ENCODE measurements at places on chromosomes 5 and 9. TPM values are rescaled to one million over a fixed set of nuclear protein-coding genes. Genes with fewer than 3 reads are reported as not detected.
A peak's percentile ranks its signal among the peaks of the same experiment; 100 is the strongest.

Gene NINJ1
- polyA plus RNA-seq = 40.1 TPM

Gene C9orf50
- polyA plus RNA-seq = not detected

Gene PKD2L2
- polyA plus RNA-seq = 0.45 TPM

- H3K36me3 ChIP-seq = no peaks in the 10 kb centered on the region
- peak overlapping the region; percentile 63 for H3K4me3 ChIP-seq
- DNase-seq = peak; percentile 39
- H3K4me1 ChIP-seq = peaks cover 5% of the 10 kb centered on the region
- H3K27me3 ChIP-seq = no peaks in the 10 kb centered on the region
Observed at GRCh38 chr5:150411245-150411979, 1.3 kb downstream of the CD74 start.

Gene IL3
- polyA plus RNA-seq = not detected

DNA sequence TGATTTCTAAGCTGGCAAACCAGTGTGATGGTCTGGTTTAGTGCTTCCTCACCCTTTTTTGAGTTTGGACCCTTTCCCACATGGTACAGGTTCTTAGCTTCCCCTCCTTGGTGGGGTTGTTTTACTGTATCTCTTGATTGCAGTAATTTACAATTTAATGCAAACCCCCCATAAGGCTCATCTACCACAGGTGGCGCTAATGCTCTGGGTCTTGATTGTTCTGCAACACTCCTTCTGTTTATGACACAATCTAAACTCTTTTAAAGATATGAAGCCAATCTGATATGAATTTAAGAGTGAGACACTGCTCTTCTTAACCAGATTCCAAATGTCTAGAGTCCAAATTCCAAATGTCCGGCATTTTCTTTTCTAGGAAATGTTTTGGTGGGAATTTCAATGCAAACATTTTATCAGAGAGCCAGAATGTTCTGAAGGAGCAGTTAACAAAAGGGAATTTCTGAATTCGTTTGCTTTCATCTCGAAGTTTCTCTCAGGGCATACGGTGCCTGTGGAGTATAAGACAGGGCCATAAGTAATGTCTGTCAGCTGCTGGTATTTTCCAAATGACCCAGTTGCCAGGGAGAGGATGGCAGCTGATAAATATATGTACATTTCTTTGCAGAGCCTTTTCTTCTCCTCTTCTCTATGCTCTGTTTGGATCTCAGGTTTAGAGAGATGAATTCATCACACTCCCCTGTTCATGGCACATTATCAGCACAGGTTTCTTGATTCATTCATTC, 246.8 kb downstream of the ARHGAP26 start:
- no peak overlapping the region for H3K4me3 ChIP-seq
- H3K4me1 ChIP-seq = peaks cover 15% of the 10 kb centered on the region
- peak overlapping the region; percentile 53 for H3K27ac ChIP-seq
- H3K27me3 ChIP-seq = no peaks in the 10 kb centered on the region

- DNase-seq = no peak
- H3K4me1 ChIP-seq = peaks cover 5% of the 10 kb centered on the region
- no peaks in the 10 kb centered on the region for H3K36me3 ChIP-seq
- no peaks in the 10 kb centered on the region for H3K27me3 ChIP-seq
Observed at GRCh38 chr5:61673007-61673735, 341.1 kb downstream of the ZSWIM6 start.

DNA sequence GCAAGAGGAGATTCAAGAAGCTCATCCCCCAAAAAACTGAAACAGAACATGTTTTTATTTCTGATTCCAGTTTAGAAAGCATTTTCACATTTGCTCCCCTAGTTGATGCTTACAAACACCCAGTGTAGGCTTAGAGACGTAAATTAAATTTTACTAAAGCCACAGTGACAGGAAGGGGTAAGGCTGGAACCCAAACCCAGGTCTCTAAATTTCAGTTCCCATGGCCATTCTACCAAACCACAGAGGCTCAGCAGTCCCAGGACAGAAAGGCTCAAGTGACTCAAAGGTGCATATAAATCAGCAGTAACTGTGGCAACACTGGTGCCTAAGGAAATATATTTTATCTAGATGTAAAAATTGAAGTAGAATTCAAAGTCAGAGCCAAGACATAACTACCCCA, 128.7 kb downstream of the CEP120 start:
- no peak overlapping the region for H3K4me3 ChIP-seq
- no peak for DNase-seq
- no peaks in the 10 kb centered on the region for H3K36me3 ChIP-seq
- H3K27me3 ChIP-seq = peaks cover 2% of the 10 kb centered on the region
- no peak overlapping the region for H3K27ac ChIP-seq

DNA sequence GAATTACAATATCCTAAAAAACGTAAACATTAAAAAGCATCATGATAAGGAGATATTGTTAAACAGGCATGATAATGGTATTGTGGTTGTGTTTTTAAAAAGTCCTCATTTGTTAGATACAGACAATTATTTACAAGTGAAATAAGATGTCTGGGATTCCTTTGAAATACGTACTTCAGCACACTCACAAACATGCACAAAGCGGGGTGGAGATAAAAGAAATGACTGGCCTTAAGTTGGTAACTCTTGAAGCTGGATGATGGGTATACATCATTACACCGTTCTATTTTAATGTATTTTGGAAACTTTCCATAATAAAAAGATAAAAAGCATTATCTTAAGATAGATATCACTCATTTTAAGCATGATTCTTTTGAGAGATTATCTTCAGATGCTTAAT, 1.0 kb downstream of the FAM200C start:
- H3K27ac ChIP-seq = no peak overlapping the region
- peaks cover 1% of the 10 kb centered on the region for H3K36me3 ChIP-seq
- no peaks in the 10 kb centered on the region for H3K27me3 ChIP-seq
- DNase-seq = no peak

DNA sequence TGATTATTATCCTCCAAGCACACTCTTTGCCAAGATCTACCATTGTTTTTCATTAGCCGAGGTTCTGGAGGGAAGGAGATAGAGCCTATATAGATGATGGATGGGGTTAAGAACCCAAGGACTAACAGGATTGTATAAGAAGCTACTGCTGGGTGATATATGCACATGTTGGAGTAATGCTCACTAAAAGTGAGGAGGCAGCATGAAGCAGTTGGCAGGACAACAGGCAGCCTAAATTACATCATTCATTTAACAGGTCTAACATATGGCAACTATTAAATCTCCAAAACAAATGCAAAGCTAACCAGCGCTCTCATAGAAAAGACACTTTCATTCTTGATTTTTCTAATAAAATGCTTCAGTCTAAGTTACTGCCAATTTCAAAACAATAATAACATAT, 293.2 kb downstream of the EPB41L4A start:
- no peak overlapping the region for H3K27ac ChIP-seq
- no peak for DNase-seq
- H3K27me3 ChIP-seq = no peaks in the 10 kb centered on the region
- no peak overlapping the region for H3K4me3 ChIP-seq
- H3K36me3 ChIP-seq = no peaks in the 10 kb centered on the region
- no peaks in the 10 kb centered on the region for H3K4me1 ChIP-seq

Gene RANBP3L
- not detected for polyA plus RNA-seq

All from psoas muscle (tissue), 8 donors.